ENCODE measurements at places on chromosomes 5 and 9.

GRCh38 chr5:141709699-141710267 is 27.8 kb upstream of the ARAP3 start:
- DNase-seq = no peak

DNA sequence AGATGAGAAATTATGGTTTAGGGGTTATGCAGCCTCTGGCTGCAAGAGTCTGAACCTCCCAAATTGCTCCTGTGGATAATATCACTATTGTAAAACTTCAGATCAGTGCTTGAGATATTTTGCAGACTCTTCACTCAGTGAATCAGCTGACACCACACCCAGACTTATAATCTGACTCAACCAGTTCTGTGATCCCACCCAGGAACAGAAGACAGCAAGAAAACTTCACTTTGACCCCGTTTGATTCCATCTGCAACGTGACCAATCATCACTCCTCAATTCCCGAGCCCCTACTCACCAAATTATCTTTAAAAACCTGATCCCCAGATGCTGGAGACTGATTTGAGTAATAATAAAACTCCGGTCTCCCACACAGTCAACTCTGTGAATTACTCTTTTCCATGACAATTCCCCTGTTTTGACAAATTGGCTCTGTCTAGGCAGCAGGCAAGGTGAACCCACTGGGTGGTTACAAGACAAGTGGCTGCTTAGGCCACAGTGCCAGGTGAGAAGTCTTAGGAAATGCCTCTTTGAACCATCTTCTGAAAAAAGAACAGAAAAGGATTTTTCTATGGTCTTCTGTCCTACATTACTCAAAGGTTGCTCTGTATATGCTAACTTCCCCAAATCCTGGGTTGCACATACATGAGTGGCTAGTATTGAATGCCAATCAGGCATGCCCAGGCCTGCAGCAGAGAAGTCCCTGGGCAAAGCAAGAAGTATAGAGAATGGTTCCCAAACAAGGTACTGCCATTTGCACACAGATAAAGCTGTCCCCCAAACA is 588.0 kb downstream of the PRELID2 start:
- DNase-seq = peak; percentile 15

GRCh38 chr9:112086627-112087026 is 88.5 kb downstream of the SUSD1 start:
- no peak for DNase-seq

DNA sequence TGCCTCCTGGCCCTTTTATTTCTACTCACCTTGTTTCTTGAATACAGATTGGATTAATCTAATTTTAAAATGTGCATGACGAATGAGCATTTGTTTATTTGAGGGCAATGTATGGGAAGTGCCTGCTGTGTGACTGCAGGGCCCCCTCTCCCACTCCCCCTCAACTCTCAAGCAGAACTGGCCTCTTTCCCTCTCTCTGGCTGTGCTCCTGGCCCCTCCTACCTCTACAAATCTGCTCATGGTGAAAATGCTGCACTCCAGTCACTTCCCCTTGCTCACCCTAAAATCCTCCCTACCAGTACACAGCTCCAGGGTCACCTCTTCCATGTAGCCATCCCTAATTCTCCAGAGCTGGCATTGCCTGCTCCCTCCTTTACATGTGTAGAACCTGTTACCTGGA is 17.2 kb upstream of the NDST1 start:
- no peak for DNase-seq

DNA sequence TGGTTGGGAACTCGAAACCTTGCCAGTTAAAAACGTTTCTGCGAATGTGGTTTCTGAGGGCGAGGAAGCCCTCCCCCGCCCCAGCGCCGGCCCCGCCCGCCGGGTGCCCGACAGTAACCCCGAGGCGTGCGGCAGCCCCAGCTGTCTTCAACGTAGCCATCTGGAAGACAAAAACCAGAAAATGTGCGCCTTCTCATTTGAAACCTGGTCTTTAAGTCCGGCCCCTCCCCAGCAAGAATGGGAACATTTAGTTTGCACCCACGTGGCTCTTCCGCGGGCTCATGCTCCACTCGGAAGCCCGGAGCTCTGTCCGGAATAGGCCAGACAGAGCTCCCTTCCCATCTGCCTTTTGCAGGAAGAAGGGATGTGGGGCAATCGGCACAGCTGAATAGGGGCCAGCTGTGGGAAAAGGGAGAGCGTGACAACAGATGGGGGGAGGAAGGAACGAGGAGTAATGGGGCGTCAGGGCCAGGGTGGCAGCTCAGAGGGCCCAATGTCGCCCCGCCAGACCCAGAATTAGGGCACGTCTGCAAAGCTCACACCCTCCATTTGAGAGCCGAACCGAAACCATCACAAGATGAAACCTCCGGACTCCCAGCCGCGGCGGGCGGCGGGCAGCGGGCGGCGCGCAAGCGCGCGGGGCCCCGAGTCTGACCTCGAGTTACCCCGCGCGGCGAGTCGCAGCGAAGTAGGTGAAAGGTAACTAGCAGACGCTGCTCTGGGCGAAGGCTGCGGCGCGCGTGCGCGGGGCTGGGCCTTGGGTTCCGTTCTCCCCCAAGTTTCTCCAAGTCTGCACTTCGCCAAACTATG is 63.4 kb upstream of the ABCA1 start:
- DNase-seq = peak; percentile 79

- DNase-seq = no peak
Observed at GRCh38 chr5:80761966-80762365, 107.2 kb upstream of the DHFR start.

GRCh38 chr9:4220346-4220745 is 79.5 kb downstream of the GLIS3 start:
- DNase-seq = no peak

- no peak for DNase-seq
Observed at GRCh38 chr5:162091336-162091735, 23.8 kb downstream of the GABRG2 start.

GRCh38 chr5:89168766-89169165 is 285.8 kb upstream of the MEF2C start:
- DNase-seq = no peak

- peak; percentile 70 for DNase-seq
Observed at GRCh38 chr5:149937610-149938009, 7.0 kb downstream of the PDE6A start.

DNA sequence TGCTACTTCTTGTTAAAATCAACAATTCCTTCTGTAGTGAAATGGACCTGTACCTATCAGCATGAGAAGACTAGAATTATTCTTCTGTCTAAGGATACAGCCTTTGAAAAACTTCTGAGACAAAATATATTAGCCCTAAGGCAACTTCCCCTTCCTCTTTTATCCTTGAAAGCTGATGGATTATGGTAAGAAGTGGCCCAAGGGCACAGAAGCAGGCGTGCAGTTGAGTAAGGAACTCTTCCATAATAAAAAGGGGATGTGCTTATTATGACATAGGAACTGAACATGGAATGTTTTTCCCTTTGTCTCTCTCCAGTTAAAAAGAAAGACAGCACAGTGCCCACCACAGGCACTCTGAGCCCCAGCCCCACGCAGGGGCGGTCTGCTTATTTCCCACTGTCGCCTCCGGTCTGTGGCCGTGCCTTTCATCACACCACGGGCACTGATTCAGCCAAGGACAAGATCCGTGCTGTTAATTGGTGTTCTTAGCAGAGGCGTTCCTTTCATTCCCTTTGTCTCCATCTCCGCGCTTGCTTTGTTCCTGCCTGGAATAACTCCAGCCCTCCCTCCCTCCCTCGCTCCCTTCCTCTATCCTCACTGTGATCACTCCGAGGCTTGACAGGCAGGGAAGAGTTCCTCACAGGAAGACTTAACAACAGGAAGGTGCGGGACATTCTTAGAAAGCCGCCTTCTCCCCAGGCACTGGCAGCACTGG is 135.9 kb upstream of the OTULINL start:
- no peak for DNase-seq

- no peak for DNase-seq
Observed at GRCh38 chr9:79701651-79702050, 129.9 kb downstream of the TLE4 start.

GRCh38 chr5:169649486-169649885 is 12.4 kb downstream of the DOCK2 start:
- DNase-seq = no peak
